Stimulated activated CD8-positive, alpha-beta memory T cell treated with anti-CD3 and anti-CD28 coated beads, Interleukin-7, amount 100 ng/mL, for 1 hour (primary cell): ENCODE measurements at places on chromosomes 2 and 18.

- no peak for DNase-seq
Measured at GRCh38 chr2:80288576-80288975, 16.0 kb downstream of the LRRTM1 start.

GRCh38 chr2:65453916-65454315 is 21.5 kb upstream of the SPRED2 start:
- no peak for DNase-seq

GRCh38 chr18:69882965-69883668 is 64.6 kb downstream of the CD226 start:
- no peak for DNase-seq

DNA sequence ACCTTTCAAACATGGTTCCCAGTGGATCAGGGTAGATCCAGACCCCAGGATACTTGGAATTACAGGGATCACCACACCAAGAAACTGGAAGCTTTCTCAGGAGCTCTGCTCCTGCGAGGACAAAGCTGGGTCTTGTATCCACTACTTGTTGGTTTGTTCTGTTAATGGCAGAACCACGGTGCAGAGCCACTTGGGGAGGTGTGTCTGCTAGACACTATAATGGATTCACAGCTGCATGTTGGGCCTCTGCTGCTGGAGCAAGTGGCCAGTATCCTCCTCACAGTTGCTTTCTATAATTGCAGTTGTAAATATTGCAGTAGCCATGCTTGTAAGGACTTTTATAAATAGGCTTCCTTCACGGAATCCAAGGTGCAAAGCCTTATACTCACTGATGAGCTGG is 12.9 kb downstream of the FOSL2 start:
- no peak for DNase-seq

DNA sequence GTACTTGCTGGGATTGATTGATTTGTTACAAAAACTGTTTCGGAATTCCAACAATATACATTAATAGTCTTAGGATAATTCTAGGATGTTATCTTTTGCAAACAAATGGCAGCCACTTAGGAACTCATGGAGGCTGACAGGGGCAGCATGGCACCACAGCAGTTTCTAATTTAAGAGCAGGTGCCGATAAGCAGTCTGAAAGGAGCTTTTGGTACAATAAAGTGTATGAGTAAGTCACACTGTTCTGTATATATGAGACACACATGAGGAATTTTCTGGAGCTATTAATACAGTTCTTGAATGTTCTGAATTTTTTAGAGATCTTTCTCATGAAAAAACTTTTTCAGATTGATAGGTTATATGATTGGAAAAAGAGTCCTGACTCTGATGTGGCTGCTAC is 52.2 kb downstream of the EIF5B start:
- no peak for DNase-seq

GRCh38 chr2:177434475-177434874 is 41.9 kb downstream of the AGPS start:
- no peak for DNase-seq

GRCh38 chr2:48362515-48362914 is 167.4 kb upstream of the STON1 start:
- no peak for DNase-seq

- no peak for DNase-seq
Measured at GRCh38 chr2:157149270-157149669, 108.2 kb upstream of the GALNT5 start.

DNA sequence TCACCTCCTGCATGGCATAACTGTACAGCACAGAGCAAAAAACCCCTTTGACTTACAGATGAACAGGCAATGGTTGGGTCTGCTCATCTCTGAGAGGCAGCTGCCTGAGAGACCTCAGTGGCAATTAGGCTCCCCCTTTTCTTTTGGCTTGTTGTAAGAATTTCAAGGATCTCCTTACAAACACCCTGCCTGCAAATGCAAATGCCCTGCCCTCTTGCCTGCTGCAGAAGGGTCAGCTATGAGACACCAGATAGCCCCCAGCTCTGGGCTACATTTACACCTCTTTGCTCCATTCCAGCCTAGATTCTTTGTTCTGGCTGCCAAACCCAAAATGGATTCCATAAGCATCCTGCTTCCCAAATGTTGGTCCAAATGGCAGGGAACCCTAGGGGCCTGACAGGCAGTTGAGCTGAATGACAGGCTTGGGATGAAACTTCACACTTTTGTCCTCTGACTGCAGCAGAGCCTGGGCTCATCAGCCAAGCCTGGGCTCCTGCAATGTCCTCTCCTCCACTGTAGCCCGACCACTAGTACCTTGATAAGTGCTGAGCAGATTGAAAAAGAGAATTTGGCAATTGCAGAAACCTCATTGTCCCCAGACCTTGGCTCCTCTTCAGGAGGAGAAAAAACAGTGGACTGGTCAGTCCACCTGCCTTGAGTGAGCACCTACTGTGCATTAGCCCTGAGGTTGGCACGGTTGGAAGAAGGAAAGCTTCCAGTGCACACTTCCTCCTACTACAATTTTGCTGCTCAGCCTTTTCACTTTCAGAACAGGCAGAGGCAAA is 678.3 kb downstream of the BCL11A start:
- DNase-seq, result no peak

DNA sequence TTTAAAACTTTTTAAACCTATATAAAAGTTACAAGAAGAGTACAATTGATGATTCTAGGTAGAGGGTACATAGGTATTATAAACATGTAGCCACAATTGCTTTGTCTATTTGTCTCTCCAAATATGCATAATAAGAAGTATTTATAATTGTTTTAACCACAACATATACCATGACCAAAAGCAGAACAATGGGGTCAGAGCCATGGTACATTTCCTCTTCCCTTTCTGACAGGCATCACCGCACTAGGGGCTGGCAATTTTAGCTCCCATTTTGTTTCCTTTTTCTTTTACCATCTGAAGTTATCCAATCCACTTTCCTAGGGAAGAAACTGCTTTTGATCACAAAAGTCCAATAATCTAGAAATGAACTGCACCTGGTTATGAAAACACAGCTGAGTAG is 49.3 kb downstream of the TMX3 start:
- no peak for DNase-seq

DNA sequence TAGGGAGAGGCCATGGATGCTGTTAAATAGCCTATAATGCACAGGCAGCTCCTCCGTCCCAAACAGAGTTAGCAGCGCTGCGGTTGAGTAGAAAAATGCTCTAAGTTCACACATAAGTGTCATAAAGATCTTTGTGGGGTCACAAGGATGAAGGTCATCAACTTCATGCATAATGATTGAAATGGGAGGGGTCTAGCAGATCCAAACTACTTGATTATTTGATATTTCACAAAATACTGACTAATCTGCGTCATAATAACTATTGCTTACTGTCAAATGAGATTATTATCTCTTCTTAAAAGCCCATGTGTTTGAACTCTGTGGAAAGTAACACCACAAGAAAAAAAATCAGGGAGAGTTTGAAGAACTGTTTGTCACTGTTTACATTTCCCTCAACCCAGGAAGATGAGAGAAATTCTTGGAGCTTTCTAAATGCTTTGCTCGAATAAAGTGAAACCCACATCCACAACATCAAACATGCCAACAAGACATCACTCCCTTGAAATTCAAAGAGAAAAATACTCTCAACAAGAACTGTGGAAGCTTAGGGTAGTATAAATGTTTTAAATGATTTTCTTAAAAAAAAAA is 50.5 kb upstream of the CREB1 start:
- no peak for DNase-seq

- DNase-seq, result no peak
Measured at GRCh38 chr2:50849190-50849589, 182.7 kb downstream of the NRXN1 start.

DNA sequence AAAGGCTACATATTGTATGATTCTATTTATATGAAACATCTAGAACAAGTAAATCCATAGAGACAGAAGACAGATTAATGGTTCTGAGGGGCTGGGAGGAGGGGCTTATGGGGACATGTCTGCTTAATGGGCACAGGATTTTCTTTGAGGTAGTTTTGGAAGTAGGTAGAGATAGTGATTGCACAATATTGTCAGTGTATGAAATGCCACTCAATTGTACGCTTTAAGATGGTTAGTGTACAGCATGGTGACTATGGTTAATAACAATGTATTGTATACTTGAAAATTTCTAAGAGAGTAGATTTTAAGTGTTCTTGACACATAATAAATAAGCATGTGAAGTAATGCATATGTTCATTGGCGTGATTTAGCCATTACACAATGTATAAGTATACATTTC is 68.4 kb downstream of the SP3 start:
- no peak for DNase-seq

DNA sequence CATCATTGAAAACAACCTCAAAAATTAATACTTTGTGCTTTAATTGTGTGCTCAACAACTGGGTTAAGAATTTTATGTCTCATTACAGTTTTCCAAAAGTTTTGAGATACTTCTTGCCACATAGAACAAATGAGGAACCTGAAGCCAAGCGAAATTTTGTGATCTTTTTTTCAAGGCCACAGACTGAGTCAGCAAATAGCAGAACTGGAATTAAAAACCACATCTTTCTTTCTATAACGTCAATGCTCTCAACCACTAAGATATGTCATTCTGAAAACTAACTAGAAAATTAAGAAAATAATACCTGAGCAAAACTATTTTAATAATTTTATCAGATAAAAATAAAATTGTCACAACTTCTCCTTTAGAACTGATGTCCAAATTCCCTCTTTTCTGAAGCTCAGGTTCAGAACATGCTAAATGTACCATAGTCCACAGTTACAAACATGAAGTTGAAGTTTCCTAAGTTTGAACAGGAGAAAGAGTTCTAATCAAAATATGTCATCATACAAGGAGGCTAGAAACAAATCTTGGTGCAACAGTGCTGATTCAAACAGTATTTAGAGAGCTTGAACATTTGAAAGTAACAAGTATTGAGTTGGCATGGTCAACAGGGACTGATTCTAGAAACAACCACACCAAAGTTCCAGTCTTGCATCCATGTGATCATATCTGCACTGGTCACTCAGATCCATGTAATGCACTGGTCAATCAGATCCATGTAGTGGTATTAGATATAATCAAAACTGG is 27.6 kb upstream of the CALCRL start:
- no peak for DNase-seq

DNA sequence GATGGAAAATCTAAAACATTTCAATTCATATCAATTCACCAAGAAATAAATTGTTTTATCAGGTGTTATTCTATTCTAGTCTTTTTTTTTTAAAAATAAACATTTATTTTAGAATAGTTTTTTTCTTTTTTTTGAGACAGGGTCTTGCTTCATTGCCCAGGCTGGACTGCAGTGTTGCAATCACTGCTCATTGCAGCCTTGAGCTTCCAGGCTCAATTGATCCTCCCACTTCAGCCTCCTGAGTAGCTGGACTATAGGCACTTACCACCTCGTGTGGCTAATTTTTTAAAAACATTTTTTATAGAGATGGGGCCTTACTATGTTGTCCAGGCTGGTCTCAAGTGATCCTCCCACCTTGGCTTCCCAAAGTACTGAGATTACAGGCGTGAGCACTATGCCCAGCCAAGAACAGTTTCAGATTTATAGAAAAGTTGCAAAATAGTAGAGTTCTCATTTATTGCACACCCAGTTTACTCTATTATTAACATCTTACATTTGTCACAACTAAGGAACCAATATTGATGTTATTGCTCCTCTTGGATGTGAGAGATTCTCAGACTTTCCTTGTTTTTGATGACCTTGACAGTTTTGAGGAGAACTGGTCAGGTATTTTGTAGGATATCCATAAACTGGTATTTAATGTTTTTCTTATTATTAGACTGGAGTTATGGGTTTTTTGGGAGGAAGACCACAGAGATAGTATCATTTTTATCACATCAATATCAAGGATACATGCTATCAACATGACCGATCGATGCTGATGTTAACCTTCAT is 29.9 kb downstream of the PDE6D start:
- DNase-seq, result no peak

DNA sequence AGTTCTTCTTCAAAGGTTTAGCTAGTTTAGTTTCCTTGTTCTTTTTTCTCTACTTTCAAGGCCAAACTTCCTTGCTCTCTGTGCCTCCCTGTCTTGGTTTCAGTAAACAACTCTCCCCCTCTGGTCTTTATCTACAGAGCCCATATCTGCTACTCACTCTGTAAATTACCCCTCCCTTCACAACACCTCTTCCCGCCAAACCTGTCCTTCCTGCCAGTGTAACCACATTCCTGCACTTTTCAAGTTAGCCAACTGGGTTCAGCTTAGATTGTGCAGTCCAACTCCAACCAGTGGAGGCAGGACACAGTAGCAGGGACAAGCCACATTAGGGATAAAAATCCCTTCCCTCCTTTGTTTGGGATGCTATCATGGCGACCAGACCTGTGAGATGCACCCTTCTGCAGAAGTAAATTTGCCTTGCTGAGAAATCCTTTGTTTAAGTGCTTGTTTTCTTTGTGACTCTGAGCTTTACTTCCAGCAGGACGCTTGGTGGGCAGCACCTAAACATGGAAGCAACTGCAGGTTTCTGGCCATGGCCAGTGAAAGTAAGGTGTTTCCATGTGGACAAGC is 706.0 kb downstream of the KCNJ3 start:
- DNase-seq, result no peak

DNA sequence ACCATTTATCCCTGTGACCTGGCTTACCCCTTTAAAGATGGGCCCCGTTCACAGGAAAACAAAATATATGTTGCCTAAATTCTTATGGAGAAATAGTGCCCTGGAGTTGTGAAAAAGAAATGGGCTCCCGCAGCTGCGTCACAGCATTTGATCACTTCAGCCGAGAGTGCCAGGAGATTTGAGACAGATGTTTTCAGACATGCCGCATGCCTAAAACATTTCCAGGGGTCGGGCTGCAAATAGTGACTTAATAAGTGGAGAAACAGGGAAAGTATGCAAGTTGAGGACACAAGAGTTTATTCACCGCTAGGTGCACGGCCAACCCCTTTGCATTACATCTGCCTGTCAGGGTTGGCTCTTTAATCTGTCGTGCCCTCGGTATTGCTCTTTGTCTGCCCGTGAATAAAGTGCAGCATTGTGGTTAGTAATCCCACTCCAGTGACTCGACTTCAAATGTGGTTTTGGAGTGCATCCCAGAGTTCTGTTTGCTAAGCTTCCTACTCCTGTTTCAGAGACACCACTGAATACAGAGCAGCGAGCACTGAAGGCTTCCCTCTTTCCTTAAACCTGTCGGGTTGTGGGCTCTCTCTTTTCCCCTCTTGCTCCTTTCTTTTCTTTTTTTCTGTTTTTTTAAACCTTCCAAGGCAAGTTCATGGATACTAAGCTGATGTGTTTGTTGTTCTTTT is 187.5 kb downstream of the LTBP1 start:
- no peak for DNase-seq

DNA sequence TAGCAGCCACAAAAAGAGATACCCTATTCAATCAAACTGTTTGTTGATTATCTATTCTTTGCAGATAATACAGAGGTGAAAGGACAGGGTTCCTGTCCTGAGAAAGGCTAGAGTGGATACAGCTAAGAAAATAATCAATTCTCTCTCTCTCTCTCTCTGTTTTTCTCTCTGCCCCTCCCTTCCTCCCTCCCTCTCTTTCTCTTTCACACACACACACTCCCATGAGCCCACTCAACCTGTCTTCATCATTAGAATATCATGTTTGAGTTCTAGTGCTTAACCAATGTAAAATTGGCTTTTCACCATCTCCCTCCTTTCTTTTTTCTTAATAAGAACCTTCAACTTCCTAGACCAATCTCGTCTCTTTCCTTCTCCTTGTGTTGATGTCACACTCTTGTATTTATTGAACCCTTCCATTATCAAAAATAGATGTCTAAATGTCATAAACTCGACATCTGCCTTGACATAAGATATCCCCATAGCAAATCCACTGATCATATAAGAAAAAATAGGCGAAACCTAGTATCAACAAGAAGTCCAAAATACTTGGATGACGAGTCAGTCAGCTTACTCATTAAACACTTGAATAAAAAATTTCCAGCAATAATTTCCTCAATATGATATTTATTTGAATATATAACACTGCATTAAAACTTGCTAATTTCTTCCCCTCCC is 42.8 kb upstream of the CYTIP start:
- DNase-seq, result no peak
